Immature natural killer cell (primary cell): ENCODE measurements at places on chromosomes 13 and 19. TPM values are rescaled to one million over a fixed set of nuclear protein-coding genes. Genes with fewer than 3 reads are reported as not detected.

DNA sequence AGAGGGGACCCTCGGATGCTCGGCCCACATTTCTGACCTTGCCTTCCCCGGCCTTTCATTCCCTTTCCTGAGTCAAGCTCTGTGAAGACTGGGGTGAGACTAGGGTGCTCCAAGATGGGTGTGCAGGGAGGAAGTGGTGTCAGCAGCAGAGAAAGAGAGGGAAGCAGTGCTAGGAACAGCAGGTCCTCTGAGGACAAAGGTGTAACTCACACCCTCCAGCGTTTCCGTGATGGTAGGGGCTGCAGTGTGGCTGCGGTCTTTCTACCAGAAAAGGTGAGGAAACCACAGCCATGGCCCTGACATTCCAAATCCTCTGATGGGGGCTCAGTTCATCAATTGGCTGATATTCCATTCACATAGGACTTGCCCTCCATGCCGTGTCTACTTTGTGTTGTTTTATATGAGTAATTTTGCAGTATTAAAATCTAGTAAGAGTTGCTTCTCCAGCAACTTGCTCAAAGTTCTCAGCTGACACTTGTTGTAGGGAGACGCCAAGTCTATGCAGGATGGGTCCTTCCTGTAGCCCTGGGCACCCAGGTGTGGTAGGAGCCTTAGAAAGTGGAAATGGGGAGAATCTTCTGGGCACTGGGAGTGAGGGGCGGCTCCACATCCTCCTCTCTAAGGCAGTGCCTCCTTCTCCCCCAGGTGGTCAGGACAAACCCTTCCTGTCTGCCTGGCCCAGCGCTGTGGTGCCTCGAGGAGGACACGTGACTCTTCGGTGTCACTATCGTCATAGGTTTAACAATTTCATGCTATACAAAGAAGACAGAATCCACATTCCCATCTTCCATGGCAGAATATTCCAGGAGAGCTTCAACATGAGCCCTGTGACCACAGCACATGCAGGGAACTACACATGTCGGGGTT is 1.6 kb downstream of the KIR3DL1 start:
- DNase-seq: peak; percentile 58

GRCh38 chr13:32731074-32731473 is 144.8 kb downstream of the PDS5B start:
- DNase-seq: no peak

DNA sequence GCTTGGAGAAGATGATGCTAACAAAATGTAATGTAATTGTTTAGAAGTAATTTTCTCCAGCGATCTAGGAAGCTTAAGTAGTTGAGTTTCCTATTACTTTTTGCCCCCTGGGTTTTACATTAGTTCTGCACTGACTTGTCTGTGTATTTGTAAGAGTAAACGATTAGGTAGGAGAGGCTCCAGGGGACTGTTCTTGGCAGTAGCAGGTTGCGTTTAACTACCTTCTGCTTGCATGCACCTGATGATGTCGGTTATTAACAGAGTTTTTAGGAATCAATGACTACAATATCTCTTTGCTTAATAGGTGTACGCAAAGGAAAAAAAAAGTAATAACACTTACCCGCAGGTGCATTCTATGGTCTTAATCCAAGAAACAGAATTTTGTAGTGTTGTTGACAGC is 18.3 kb upstream of the UGGT2 start:
- DNase-seq: no peak

- no peak for DNase-seq
Observed at GRCh38 chr19:35863018-35863417, 5.4 kb upstream of the APLP1 start.

GRCh38 chr13:40770934-40771618 is at the start of gene MRPS31:
Gene MRPS31 (minus strand): TSS chr13:40771190. CDS start chr13:40771136, 54 bp downstream.
- DNase-seq: peak; percentile 91

The RASAL3 gene
- polyA plus RNA-seq: 114 TPM

The NPAS1 gene
- polyA plus RNA-seq: not detected

The NKPD1 gene
- polyA plus RNA-seq: 0.18 TPM
